Activated naive CD8-positive, alpha-beta T cell treated with anti-CD3 and anti-CD28 coated beads, Interleukin-2, amount 50 U/mL, for 16 hours (primary cell): ENCODE measurements at places on chromosomes 2 and 18.

GRCh38 chr2:36384454-36384853 lies 28.9 kb downstream of the CRIM1 start:
- DNase-seq = no peak

DNA sequence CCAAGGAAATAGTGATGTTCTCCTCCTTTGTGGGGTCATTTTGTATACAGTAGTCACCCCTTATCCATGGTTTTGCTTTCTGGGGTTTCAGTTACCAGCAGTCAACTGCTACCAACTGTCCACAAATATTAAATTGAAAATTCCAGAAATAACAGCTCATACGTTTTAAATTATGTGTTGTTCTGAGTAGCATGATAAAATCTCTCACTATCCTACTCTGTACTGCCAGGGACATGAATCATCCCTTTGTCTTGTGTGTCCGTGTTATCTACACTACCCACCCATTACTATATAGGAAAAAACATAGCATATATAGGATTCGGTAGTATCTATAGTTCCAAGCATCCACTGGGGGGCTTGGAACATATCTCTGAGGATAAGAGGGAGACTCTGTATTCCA lies 120.9 kb upstream of the DCC start:
- DNase-seq = no peak

- no peak for DNase-seq
These were observed 15.6 kb downstream of the APLF start for GRCh38 chr2:68483011-68483410.

GRCh38 chr2:236177967-236178889 lies 10.0 kb upstream of the GBX2 start:
- no peak for DNase-seq

DNA sequence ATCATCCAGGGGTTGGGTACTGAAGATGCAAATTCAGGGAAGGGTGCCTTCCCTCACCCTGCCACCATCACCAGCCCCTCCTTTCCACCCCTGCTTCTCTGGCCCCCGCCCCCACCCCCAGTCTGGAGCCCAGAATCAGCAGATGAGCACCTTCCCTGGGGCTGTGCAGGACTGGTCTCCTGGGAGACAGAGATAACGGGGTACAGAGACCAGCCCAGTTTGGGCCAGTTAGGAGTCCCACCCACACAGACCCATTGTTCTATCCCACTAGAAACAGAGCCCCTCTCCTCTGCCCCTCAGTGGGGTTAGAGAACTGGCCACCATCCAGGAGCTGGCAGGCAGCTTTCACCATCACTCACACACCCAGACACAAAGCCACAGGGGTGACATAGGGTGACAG lies 4.5 kb upstream of the CRYBA2 start:
- no peak for DNase-seq

DNA sequence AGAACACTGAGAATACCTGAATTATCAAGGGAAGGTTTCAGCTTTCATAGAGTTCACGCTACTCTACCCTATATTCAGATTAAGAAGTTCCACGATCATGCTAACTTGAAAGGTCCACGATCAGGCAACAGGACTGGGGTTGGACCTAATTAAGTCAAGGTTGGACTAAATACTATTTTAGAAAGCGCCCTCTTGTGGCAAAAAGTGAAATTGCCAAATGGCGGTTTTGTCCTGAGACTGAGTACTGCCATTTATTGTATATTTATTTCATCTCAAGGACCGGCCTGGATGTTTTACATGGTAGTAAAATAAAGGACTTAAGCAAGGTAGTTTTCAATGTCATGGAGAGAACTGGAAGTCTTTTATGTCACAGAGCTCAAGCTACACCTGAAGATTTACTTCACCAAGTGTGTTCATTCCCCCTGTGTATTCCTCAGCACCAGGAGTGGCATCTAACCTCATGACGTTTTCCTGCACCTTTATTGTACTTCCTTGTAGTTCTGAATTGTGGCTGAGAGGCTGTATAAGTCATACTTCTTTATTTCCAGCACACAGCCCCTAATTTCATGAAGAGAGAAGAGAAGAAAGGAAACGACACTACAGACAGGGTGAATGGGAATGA lies 56.8 kb downstream of the SRD5A2 start:
- peak; percentile 5 for DNase-seq

DNA sequence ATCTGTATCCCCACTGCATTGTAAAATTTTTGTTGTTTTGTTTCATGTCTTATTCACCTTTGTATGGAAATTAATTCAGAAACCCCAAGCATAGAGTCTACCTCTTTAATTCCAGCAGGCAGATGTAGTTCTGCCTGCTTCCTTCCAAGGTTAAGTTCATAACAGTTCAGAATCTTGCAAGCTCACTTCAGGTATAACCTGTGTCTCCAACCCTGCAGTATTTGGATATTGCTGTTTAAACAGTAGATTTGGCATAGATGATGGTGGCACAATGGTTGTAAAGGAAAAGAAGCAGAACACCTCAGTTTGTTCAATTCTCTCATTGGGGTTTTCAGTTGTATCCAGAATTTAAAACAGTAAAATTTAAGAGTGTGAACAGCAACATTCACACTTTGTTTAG lies 21.2 kb downstream of the SULT1C2 start:
- no peak for DNase-seq

DNA sequence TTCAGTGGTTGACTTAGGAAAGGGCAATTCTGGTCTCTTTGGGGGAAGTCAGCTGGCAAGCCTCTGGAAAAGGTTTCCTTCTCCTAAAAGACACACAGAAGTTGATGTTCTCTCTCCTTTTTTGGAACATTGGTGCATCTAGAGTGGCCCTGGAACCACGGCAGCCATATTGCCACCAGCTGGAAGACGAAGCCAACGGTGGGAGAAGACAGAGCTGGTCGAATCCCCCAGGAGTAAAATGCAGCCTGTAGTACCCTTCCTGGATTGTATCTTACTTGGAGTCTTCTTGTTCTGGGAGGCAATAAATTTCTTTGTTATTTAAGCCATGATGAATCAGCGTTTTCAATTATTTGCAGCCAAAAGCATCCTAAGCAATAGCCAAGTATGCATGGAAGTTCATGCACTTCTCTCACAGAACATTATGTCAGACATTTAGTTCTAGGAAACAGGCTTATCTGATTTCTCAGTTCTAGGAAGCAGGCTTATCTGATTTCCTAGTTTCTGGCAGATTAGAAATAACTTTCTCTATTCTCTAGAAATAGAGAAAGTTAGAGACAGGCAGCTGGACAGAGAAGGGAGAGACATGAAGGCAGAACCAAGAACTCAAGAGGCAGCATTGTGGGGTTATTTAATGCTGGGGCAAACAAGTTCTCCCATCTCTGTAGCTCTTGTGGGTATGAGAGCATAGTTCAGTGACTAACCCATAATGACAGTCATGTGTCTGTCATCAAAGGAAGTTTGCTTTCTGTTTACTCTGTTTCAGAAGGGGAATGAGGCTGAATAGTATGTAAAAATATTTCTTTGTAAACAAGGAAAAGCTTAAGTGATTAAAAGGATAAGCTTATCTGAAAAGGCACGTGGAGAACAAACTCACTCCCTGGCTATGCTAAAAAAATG lies 40.5 kb upstream of the NABP1 start:
- no peak for DNase-seq

- no peak for DNase-seq
These were observed 57.5 kb downstream of the HS1BP3 start for GRCh38 chr2:20593072-20594034.

GRCh38 chr2:84833481-84834150 lies 47.3 kb downstream of the TRABD2A start:
- no peak for DNase-seq

GRCh38 chr2:186559370-186559769 lies 30.5 kb upstream of the ITGAV start:
- no peak for DNase-seq

DNA sequence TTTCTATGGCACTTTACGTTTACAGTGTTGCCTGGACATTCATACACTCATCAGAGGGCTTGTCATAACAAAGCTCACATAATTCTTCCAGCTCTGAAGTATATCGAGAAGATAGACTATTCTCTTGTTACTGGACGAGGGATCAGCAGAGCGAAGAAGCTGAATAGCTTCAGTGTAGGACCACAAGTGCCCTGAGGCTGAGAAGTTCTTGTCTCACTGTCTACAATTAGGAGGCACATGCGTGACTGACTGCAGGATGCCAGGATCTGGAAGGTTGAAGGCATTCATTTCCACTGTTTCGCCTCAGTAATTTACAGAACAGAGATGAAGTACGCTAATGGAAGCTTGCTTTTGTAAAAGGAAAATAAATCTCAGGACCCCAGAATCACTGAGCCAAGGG lies 9.6 kb downstream of the SH3YL1 start:
- no peak for DNase-seq

GRCh38 chr2:240585681-240586197 lies 795 bp upstream of the CAPN10 start:
- no peak for DNase-seq

- DNase-seq = no peak
These were observed 404.4 kb downstream of the SOCS6 start for GRCh38 chr18:70693246-70693645.

DNA sequence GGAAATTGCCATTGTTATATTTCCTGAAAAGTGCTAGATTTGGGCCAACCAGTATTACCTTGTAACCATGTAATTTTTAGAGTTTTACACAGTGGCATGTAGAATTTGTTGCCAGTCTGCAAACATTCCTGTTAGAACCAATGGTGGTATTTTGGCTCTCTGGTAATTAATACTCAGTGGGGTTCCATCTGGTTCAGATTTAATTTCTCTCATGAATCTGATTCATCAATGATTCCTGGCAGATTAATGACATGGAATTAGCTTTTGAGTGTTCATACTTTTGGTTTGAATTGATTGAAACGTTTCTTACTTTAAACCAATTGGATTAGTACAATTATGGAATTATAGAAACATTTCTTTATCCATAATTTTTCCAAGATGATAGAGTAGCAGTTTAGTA lies 93.2 kb downstream of the MC4R start:
- no peak for DNase-seq

GRCh38 chr18:13262839-13263691 lies 44.5 kb downstream of the LDLRAD4 start:
- no peak for DNase-seq

- DNase-seq = no peak
These were observed 232.2 kb upstream of the ETAA1 start for GRCh38 chr2:67164771-67165522.

- no peak for DNase-seq
These were observed 19.6 kb downstream of the AQP12A start for GRCh38 chr2:240711296-240711695.

- no peak for DNase-seq
These were observed 75.3 kb downstream of the REV1 start for GRCh38 chr2:99414566-99414965.

- no peak for DNase-seq
These were observed 1518.3 kb downstream of the RPIA start for GRCh38 chr2:90209806-90210205.

GRCh38 chr2:73821227-73821626 lies 7.5 kb upstream of the STAMBP start:
- DNase-seq = no peak

GRCh38 chr2:180367815-180368214 lies 360.7 kb upstream of the CWC22 start:
- DNase-seq = no peak

GRCh38 chr2:14072338-14072737 lies 560.2 kb upstream of the LRATD1 start:
- no peak for DNase-seq

DNA sequence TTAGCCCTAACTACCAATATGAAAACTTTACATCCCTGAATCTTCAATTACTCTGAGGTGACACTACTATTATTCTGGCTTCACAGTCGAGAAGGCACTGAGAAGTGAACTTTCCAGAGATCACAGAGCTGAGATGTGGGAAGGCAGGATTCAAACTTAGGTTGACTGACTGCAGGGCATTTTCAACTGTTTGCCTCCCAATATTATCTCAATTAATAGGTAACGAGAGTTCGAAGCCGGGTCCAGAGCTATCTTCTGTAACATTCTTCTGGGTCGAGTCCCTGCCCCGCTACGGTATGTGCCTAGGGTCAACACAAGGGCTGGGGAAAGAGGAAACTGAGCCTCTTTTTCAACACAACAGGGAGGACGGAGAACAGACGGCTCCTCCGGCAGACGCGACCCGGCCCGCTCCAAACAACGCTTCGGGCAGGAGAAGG lies 740 bp downstream of the CHMP3 start:
- no peak for DNase-seq

DNA sequence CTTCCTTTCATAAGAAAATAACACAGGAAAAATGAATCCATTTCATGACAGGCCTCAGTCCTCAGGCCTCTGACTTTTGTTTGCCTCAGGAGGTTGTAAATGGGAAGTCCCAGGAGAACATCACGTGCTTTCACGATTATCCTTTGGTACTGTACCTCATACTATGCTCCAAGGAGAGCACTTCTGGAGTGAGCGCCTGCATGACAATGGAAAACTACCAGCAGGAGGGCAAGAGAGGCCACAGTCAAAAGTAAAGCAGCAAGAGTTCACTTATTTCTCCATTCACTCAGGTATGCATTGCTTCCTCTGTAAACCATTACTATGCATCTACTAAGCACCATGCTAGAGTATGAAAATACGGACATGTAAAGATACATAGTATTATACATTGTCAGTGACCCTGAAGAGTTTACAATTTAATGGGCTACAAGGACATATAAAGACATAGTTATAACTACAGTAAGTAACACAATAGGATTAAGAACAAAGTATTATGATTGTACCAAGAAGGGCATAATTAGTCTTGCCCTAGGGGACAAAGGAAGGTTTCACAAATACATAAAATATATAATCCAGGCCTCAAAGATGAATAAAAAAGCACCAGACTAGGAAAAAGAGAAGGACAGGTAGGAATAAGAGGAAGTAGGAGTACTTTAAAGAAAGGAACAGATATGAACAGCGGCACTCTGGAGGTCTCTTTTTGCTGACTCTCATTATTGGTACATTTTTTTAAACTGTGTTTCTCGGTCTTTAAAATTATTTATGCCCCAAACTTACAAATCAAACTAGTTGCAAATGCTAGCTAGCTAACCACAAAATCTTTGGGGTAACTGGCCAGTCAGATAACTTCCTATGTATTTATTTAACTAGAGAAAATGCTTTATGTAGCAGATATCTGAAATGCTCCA lies 806.7 kb downstream of the NRXN1 start:
- no peak for DNase-seq

GRCh38 chr2:61434314-61434713 lies 36.6 kb downstream of the USP34 start:
- no peak for DNase-seq

GRCh38 chr2:156017341-156017885 lies 315.1 kb downstream of the NR4A2 start:
- no peak for DNase-seq

DNA sequence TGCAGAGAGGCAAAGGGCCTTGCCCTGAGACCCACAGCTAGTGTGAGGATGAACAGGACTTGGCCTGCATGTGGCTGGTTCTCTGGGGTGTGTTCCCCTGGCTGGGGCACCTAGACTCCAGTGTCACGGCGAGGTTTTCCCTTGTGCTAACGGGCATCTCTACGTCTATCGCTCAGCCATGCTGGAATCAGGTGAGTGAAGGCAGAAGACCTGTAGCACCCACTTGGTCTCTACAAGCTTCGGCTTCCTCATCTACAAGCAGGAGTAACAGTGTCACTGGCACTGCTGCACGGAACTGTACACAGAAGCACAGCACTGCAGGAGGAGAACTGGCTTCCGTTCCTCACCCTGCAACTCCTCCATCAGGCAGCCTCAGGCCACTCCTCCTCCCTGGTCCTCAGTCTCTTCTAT lies 30.6 kb downstream of the HS1BP3 start:
- DNase-seq = no peak

- no peak for DNase-seq
These were observed 40.9 kb downstream of the GORASP2 start for GRCh38 chr2:170969872-170970496.

GRCh38 chr2:166025313-166025712 lies 71.7 kb upstream of the TTC21B start:
- DNase-seq = no peak

GRCh38 chr18:32152705-32153448 lies 37.0 kb upstream of the MEP1B start:
- DNase-seq = no peak
